ENCODE measurements at places on chromosomes 3 and 15. TPM values are rescaled to one million over a fixed set of nuclear protein-coding genes. Genes with fewer than 3 reads are reported as not detected.

GRCh38 chr3:159593927-159594605, 394.6 kb upstream of the IL12A start:
- DNase-seq, result no peak

- DNase-seq, result no peak
These were observed 6.0 kb upstream of the SAMD7 start for GRCh38 chr3:169905404-169905803.

DNA sequence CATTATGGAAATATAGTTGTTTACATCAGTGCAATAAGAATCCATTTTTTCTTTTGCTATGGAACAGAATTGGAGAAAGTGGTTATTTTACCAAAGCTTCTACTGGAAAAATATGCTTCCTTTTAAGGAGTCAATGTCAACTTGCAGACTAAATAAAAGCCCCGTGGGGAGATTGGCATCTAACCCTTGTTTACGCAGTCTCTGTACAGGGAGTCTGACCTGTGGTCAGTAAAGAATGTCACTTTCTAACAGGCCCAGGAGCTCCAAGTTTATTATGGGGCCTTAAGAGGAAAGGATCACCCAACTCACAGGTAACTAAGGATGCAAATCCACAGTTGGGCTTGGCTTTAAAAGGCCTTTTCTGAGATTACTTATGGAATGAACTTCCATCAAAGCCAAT, 1751.2 kb downstream of the SI start:
- DNase-seq, result no peak

GRCh38 chr3:152842413-152842812, 7.5 kb downstream of the P2RY1 start:
- no peak for DNase-seq

GRCh38 chr3:72347819-72348319, 500.4 kb downstream of the SHQ1 start:
- peak; percentile 89 for DNase-seq

DNA sequence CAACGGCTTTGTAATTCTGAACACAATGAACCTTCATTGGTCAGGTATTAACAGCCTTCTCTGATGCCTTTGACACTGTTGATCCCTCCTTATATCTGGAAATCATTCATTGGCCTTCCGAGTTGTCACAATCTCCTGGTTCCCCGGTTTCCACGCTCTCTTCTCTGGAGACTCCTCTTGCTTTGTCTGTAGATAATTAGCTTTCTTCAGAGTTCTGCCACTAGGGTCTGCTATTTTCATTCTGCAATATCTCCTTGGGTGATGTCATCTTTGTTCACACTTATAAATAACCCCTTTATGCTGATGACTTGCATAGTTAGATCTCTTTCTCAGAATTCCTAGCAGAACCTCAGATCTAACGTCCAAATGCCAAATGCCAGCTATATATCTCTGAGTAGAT, 583.8 kb upstream of the ZNF717 start:
- no peak for DNase-seq

GRCh38 chr3:32316319-32316718, 75.3 kb upstream of the CMTM7 start:
- DNase-seq, result no peak

GRCh38 chr3:40847551-40847992, 322.8 kb downstream of the ZNF621 start:
- DNase-seq, result peak; percentile 28

The LAMB2 gene
- 629 TPM for total RNA-seq

The CTNNB1 gene
- total RNA-seq, result 207 TPM

The MOBP gene
- not detected for total RNA-seq

The P2RY12 gene
- total RNA-seq, result 1.4 TPM

The ADAMTS17 gene
- total RNA-seq, result 3.2 TPM

All from left cardiac atrium (tissue), 4 donors.